ENCODE measurements at places on chromosomes 13 and 19.

DNA sequence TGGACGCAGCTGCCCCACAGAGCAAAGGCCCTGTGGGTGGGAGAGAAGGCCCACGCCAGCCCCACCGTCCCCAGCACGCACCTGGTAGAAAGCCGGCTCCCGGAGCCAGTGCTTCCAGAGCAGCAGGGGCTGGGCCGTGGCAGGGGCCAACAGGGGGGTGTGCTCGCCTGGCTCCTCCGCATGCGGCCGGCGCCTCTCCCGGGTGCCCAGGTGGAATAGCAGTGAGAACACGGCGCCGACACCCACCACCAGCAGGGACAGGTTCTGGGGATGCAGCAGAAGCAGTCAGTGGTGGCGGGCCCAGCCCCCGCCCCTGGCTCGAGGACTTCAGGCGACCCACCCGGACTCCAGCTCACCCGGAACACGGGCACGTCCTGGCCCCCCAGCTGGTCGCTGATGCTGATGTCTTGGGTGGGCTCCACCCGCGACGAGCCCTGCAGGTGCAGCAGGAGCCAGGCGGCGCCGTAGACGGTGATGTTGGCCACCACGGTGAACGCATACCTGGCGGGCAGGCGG lies 8.9 kb downstream of the TEKTIP1 start:
- no peak for DNase-seq

GRCh38 chr19:5334824-5335500 lies 5.7 kb downstream of the PTPRS start:
- DNase-seq: no peak

- DNase-seq: no peak
Observed at GRCh38 chr19:19788015-19788414, 33.5 kb downstream of the ZNF506 start.

GRCh38 chr13:110001670-110002275 lies 215.4 kb upstream of the IRS2 start:
- DNase-seq: no peak

DNA sequence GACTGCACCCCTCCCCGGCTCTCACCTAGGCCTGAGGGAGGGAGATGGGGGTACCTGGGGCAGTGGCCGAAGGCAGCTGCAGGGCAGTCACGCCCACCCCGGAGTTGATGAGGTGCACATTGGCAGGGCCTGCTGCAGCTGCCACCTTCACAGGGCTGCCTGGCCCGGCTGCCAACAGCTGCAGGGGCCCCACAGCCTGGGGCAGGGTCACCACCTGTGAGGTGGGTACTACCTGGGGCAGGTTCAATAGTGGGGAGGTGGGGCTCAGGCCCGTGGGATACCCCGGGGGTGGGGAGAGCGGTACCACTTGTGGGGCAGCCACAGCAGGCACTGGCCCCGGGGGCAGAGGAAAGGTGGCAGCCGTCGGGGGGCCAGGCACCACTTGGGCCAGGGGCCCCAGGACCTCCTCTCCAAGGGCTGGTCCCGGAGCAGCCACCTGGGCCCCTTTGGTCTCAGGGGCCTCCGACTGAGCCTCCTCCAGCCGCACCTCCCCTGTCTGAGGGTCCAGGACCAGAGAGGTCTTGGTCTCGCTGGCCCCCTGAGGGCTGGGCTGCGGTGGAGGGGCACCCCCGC lies 2.7 kb downstream of the SIX5 start:
- no peak for DNase-seq

DNA sequence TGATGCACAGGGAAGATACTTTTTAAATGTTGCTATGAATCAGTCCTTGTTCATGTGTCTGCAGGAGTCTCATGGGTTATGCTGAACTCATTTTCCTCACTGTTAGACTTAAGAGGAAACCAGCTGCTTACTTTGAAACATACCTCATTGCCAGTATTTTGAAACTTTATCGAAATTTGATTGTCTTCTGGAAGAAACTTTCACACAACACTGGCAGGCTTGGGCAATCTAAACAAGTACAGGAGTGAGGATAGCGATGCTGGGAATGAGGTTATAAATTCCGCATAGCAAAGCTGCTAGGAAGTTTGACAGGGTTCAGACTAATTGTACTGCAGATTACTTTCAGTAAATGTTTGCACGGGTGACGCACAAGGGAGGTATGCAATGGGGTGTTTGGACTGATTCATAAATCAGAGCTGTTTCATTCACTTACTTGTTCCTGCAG lies 245.7 kb downstream of the DNAJC15 start:
- no peak for DNase-seq

GRCh38 chr13:111899714-111900389 lies 167.1 kb upstream of the SOX1 start:
- DNase-seq: no peak

- no peak for DNase-seq
Observed at GRCh38 chr13:40453351-40454021, 213.0 kb downstream of the FOXO1 start.

GRCh38 chr19:13010038-13010991 lies 15.0 kb downstream of the NFIX start:
- no peak for DNase-seq

DNA sequence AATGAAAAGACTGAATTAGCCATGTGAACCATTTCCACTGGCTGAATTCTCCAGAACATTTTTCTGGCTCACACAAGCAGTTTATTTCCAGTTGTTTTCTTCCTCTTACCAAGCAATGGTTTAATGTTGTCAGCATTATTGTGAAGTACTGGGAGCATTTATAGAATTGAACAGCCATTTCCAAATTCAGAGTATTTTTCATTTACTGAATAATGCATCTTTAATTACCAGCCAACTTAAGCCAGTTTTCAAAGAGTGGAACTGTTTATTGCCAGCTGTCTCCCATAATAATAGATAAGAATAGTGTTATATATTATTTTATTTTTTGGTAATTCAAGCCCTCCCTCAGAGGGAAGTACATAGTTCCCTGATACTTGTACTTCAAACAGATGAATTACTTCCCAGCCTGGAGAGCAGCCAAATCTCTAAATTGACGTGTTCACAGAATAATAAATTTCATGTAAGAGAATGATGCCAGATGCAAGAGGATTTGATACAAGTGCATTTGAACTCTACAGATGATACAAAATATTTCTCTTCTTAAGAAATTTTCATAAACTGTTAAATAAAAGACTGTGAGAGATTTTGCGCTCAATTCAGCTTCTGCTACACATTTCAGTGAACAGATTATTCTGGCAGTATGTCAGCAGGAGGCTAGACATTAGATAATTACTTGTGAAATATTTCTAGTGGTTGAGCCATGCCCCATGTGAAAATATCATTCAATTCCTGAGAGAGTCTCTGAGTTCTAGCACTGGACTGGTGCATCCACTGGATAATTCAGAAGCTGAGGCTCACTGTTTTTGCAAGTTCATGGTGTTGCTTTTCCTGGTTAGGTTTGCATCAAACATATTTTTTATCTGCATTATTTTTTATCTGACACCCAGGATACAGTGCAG lies 315.9 kb downstream of the SLC7A1 start:
- no peak for DNase-seq

- DNase-seq: no peak
Observed at GRCh38 chr19:48813123-48813913, 2.5 kb upstream of the BCAT2 start.

GRCh38 chr13:98875146-98875729 lies 102.6 kb downstream of the DOCK9 start:
- DNase-seq: no peak
